CD14-positive monocyte (primary cell): ENCODE measurements at places on chromosomes 3 and 15. TPM values are rescaled to one million over a fixed set of nuclear protein-coding genes. Genes with fewer than 3 reads are reported as not detected.

DNA sequence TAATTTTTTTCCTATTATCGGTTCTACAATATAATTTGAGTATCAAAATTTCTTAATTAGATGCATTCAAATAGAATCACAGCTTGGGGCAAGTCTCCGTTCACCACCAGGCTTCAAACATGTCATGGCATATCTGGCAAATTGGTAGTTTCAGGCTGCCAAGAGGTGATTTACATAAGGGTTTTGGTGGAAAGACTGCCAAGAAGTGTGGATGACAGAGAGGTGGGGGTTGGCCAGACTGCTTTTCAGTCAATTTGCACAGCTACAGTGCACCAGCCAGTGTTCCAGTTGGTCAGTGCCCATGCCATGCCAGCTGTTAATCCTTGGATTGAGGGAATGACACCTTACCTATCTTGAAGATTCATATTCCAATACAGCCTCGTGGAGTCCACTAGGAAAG lies 8.4 kb upstream of the GSK3B start:
- no peak for DNase-seq

DNA sequence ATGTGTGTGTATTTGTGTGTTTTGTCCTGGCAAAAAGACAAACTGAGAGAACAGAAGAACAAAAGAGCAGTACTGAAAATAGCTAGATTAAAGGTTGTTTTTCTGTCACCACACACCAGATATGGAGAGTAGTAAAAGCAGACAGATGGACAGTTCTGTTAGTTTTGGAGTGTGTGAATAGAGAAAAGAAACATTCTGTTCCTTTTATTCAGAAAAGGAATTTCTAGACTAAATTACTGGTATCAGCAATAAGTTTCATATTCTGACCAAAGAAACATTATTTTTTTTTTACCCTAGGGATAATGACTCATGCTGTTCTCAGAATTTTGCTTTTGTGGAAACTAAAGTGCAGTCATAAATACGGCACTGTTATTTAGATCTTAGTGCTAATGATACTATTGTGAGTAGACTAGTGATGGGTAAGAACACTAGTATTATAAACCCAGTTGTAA lies 32.9 kb downstream of the PIK3CA start:
- DNase-seq, result peak; percentile 10

GRCh38 chr15:63196842-63197241 lies 7.4 kb downstream of the RAB8B start:
- no peak for DNase-seq

The POLQ gene
- polyA plus RNA-seq, result not detected

The LRRIQ4 gene
- polyA plus RNA-seq, result not detected in 2 replicates

DNA sequence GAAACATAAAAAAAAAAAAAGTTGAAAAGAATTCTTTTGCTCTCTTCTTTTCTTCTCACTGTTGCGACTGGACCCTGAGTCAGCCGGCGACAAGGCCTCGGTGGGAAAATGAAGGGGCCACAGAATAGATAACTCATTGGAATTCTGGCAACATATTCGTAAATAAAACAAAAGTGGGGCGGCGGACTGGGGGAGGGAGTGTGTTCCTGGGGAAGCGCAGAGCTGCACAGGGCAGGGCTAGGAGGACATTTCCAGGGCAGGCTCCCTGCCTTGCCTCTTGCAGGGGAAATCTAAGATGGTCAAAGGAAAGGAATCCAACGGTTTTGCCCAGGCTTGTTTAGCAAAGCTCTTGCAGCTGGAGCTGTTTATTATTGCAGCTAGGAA lies 1042.8 kb upstream of the NR2F2 start:
- no peak for DNase-seq

GRCh38 chr3:168974617-168975403 lies 688.7 kb downstream of the MECOM start:
- no peak for DNase-seq

- peak; percentile 9 for DNase-seq
Observed at GRCh38 chr3:197555281-197556261, at the start of gene BDH1. BDH1 (minus strand) TSS chr3:197555968; CDS start chr3:197546443, 9,525 bp downstream.
